ENCODE measurements at places on chromosomes 2 and 18. TPM values are rescaled to one million over a fixed set of nuclear protein-coding genes. Genes with fewer than 3 reads are reported as not detected.

Gene GAL3ST2
- not detected for total RNA-seq

DNA sequence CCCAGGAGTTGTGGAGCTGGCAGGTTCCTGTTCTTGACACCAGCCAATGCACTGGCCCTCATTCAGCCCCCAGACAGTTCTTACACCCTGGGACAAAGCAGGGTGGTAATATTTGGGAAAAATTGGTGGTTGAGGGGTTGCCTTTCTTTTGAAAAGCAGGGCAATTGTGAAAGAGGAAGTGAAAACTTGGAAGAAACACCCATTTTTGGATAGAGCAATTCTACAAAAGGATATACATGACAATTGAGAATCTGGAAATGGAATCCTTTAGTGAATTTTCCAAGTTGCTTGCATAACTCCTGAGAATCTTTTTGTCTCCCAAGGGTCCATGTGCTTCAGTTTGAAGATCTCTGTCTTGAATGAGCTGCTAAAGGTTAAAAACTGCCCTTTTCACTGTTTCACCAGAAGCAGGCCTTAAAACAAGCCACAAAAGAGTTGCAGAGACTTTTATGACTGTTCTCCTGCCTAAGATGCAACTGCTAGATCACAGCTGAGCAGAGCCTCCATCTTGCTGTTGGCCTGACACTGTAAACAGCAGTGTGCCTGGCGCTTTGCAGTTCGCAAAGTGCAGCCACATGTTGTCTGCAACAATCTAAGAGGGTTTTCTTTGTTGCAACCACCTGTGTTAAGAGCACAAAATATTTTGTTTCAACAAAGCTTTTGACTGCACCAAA is 11.8 kb downstream of the COL4A4 start:
- no peak for DNase-seq

DNA sequence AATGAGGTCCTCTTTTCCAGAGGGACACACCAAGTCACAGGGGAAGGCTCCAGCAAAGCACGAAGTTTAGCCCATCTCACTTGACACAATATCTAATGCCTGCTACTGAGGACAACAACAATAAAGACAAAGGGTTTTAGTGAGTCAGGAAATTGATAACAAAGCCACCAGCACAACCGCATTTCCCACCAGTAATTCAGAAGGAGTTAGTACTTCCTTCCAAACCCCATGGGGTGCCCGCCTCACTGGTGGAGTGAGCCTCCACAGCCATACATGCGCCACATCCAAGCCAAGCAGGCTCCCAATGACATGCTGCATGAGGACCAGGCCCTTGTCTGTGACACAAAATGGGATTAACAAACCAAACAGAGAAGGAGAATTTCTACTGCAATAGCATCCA is 40.1 kb downstream of the MRPL35 start:
- DNase-seq: no peak

GRCh38 chr2:240565333-240566202 is 2.7 kb upstream of the RNPEPL1 start:
- peak; percentile 91 for DNase-seq

Gene TMBIM1
- 117 TPM for total RNA-seq

- no peak for DNase-seq
Observed at GRCh38 chr2:65026154-65026553, 30.1 kb upstream of the CEP68 start.

- DNase-seq: no peak
Observed at GRCh38 chr18:61653823-61654551, 238.8 kb downstream of the RNF152 start.

Gene ZNF396
- total RNA-seq: 0.48 TPM

Gene RIT2
- not detected for total RNA-seq

GRCh38 chr2:55672630-55673029 is 21.0 kb downstream of the PNPT1 start:
- no peak for DNase-seq

Gene TMEM178A
- total RNA-seq: 1.9 TPM

- DNase-seq: no peak
Observed at GRCh38 chr2:152322222-152322621, 12.8 kb upstream of the FMNL2 start.

Gene CFAP53
- 0.11 TPM for total RNA-seq

Gene IL36RN
- not detected for total RNA-seq

GRCh38 chr2:103327966-103328365 is 566.1 kb downstream of the TMEM182 start:
- no peak for DNase-seq

Gene MTX2
- total RNA-seq: 50.3 TPM

Gene NOTO
- not detected for total RNA-seq

- DNase-seq: no peak
Observed at GRCh38 chr2:117411983-117412382, 402.5 kb upstream of the DDX18 start.

Gene ADGRF3
- 0.56 TPM for total RNA-seq

Gene LRP2
- total RNA-seq: not detected

Gene RTP5
- not detected for total RNA-seq

Gene COL3A1
- 47.0 TPM for total RNA-seq

DNA sequence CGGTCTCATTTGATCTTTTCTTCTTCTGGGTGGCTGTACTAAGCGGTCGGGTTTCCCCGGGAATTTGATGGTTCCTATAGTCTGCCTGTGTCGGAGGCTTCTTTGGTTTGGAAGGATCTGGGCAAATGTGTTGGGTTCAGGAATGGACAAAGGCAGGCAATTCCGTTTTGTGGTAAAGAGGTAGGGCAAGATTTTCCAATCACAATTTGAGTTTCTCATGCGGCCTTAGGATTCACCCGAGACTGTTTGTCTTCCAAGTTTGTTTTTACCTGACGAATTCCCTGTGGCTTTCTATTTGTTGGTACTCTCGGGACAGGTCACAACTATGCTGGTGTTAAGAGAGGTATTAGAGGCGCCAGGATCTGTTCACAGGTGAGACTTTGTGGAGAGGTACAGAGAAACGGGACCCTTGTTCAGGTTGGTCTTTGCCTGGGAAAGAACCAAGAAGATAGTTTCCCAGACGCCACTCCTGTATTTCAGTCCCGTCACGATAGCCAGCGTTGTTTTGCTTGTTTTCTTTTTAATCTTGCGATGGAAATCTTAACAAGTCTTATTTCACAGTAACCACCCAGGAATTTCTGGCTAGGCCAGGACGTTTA is 3.0 kb downstream of the SP5 start:
- DNase-seq: no peak

GRCh38 chr18:61096226-61096625 is 237.0 kb upstream of the CDH20 start:
- DNase-seq: no peak
